ENCODE measurements at places on chromosomes 4 and X. TPM values are rescaled to one million over a fixed set of nuclear protein-coding genes. Genes with fewer than 3 reads are reported as not detected.

The CCNB3 gene
- total RNA-seq, result 0.11 TPM

DNA sequence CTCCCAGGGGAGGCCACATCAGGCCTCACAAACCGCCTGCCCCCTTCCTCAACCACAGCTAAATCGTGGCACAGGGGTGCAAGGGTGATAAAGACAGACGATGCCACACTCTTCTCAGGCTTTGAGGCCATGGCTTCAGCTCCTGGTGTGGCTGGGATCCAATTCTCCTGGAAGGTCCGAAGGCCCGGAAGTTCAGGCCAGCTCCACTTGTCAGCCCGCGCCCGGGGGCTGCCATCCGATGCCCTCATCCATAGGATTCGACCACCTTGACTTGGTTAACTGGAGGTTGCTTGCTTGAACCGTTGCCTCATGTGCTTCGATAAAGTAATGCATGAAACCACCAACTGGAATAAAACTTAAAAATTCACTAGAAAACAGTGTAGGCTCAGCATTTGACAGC lies 8.2 kb downstream of the TEX13C start:
- H3K27me3 ChIP-seq, result no peaks in the 10 kb centered on the region
- no peak overlapping the region for H3K4me3 ChIP-seq
- no peak for DNase-seq
- no peaks in the 10 kb centered on the region for H3K36me3 ChIP-seq

DNA sequence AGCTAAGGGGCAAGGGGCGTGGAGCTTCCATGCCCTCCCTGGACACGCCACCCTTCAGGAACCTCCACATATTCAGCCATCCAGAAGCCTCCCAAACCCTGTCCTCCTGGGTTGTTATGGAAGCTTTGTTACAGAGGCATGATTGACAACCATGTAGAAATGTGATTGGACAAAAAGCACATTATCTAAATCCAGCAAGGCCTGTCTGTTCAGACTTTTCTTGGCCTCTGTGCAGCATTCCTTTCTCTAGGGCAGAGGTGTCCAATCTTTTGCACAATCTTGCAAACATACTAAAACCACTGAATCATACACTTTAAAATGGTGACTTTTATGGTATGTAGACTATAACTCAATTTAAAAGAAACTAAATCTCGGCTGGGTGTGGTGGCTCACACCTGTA lies 12.7 kb downstream of the STEEP1 start:
- H3K4me3 ChIP-seq, result no peak overlapping the region
- H3K27ac ChIP-seq, result no peak overlapping the region
- DNase-seq, result no peak

GRCh38 chr4:137647375-137647774 lies 115.1 kb upstream of the PCDH18 start:
- H3K27me3 ChIP-seq, result no peaks in the 10 kb centered on the region
- no peak overlapping the region for H3K27ac ChIP-seq
- H3K4me3 ChIP-seq, result no peak overlapping the region

Data from colonic mucosa (tissue), 4 donors.